ENCODE measurements at places on chromosomes 12 and 14. TPM values are rescaled to one million over a fixed set of nuclear protein-coding genes. Genes with fewer than 3 reads are reported as not detected.

MIP gene
- total RNA-seq, result not detected

IL22 gene
- total RNA-seq, result not detected

VEZT gene
- 66.2 TPM for total RNA-seq

NTF3 gene
- total RNA-seq, result 0.51 TPM

Measured in heart left ventricle (tissue), 16 donors.